ENCODE measurements at places on chromosomes 13 and 19.

DNA sequence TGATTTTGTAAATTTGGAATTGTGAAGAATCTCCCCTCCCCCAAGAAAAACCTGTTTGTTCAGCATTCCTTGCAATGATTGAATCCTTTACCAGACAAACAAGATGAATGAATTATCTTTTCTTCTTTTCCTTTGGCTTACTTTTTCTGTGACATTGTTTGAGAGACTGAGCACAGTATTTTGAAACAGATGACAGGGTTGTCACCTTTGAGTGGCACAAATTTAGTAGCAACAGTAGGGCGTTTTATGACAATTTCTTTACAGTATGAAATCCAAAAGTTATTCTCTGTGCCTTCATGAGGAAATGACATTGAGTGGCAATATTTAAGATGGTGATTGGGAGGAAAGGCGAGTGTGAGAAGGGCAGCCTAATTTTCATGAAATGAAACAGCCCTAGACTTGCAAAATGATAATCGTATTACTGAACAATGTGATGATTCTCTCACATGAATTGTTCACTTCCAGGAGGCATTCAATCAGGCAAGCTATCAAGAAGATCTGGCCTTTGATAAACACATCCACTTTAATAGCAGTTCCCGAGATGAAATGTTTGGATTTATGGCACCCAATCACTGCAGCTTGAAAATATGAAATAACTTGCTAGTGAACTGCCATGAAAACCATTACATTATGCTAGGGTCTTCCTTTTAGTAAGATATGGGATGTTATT lies 68.6 kb upstream of the SCEL start:
- DNase-seq: no peak

DNA sequence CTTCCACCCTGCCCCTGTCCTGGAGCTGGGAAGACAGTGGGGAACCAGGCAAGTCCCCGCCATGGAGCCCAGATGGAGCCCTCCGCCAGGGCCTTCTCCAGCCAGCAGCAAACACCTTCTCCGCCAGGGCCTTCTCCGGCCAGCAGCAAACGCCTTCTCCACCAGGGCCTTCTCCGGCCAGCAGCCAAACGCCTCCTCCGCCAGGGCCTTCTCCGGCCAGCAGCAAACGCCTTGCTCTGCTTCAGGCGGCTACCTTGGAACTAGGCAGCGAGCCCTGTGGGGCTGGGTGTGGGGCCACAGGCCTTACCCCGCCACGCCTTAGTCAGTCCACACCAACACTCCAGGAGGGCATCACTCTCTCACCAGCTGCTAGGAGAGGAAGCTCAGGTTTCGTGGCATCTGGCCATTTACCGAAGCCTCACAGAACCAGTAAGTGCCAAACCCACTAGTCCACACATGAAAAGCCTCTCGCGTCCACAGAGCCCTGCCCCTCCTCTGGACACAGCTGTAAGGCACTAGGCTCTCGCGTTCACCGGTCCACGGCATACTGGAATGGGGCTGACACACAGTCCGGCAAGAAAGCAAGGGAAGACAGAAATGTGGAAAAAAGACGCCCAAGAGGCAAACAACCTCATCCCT lies 41.0 kb downstream of the MLLT1 start:
- no peak for DNase-seq

GRCh38 chr19:33000510-33000909 lies 28.5 kb downstream of the FAAP24 start:
- no peak for DNase-seq

DNA sequence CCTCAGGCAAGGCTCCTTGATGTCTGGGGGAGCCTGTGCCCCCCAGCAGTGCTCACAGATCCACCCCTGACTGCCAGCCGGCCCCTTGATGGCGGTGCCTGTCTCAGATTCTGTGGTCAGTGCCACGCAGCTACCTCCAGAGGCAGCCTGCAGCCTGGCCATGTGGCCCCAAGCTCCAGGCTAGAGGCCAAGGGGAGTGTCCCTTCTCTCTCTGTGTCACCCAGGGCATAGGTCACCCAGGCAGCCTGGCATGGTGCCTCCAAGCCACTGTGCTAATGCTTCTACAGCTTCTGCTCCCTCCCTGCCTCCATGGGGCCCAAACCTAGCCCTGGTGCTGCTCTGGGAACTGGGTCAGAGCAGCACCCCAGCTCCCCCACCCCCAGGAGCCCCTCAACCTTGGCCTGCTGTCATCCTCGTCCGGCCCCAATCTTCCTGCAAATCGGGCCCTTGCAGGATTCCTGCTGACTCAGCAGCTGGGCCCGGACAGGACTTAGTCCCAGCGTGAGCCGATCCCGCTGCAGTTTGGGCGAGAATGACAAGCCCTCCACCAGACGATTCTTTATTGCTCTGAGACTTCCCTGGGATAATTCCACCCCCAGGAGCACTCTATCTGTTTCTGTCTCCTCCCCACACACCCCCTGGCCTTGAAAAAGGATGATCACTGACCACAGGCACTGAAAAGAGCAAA lies 2.8 kb upstream of the ARL11 start:
- DNase-seq: no peak

GRCh38 chr19:8387688-8388611 lies 2.2 kb upstream of the RAB11B start:
- no peak for DNase-seq

DNA sequence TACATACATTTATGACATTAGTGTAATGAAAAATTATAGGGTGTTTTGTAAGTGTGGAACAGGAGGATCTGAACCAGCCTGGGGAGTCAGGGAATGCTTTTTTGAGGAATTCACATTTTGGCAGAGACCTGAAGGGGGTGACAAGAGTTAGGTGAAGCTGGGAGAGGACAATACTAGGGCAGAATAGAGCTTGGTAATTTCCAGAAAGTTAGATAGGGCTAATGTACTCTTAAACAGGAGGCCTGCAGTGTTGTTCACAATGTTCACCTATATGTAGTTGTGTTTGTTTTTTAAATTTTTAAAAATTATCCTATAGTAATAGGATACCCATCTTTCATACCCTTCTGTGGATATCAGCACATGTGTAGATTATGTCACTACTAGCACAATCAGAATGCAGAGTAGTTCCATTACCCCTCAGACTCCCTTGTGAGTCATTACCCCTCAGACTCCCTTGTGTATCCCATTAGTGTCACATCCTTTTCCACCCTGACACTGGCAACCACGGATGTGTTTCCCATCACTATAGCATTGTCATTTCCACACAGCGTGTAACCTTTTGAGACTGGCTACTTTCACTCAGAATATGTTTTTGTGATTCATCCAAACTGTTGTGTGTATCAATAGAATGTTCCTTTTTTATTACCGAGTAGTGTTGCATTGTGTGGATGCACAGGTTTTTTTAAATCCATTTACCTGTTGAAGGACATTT lies 43.1 kb downstream of the PCCA start:
- DNase-seq: no peak

DNA sequence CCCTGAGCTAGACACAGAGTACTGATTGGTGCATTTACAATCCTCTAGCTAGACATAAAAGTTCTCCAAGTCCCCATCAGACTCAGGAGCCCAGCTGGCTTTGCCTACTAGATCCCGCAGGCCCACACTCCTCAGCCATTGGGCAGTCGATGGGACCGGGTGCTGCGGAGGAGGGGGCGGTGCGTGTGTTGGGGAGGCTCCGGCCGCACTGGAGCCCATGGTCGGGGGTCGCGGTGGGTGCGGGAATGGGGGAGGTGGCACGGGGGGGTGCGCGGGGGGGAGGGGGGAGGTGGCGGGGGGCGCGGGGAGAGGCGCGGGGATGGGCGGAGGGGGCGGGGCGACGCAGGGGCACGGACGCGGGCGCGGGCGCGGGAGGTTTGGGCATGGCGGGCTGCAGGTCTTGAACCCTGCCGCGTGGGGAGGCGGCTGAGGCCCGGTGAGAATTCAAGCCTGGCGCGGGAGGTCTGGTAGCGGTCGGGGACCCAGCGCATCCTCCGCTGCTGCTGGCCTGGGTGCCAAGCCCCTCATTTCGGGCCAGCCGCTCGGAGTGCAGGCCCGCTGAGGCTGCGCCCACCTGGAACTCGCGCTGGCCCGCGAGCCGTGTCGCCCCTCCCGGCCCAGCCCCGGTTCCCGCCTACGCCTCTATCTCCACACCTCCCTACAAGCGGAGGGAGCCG lies 674.1 kb downstream of the SLITRK5 start:
- no peak for DNase-seq

- no peak for DNase-seq
Observed at GRCh38 chr13:29909975-29910674, 59.7 kb upstream of the UBL3 start.

- no peak for DNase-seq
Observed at GRCh38 chr19:18291590-18292461, 10.4 kb upstream of the JUND start.

DNA sequence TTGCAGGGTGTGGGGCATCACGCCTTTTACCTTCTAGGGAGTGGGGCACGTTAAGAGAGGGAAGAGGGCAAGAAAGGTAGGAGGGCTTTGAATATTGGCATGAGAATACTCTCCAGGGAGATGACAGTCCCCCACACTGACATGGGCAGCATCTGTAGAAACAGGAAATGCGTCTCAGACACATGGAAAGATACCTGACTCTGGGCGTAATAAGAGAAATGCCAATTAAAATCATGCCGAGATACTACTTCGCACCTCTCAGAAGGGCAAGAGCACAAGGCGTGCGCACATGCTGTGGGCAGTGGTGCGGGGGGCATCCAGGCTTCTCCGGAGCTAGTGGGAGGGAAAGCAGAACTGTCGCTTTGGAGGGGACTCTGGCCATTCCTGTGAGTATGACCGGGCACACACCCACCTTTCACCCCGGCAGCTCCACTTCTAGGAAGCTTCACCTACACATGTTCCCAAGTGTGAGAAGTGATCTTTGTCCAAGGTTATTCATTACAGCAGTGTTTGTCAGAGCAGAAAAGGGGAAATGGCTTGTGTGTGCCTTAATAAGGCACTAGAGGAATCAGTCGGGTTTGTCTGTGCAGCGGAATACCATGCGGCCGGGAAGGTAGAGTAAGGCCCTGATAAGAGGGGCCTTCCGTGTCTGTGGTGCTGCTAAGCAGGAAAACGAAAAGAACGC lies 99.5 kb downstream of the SIPA1L3 start:
- no peak for DNase-seq

DNA sequence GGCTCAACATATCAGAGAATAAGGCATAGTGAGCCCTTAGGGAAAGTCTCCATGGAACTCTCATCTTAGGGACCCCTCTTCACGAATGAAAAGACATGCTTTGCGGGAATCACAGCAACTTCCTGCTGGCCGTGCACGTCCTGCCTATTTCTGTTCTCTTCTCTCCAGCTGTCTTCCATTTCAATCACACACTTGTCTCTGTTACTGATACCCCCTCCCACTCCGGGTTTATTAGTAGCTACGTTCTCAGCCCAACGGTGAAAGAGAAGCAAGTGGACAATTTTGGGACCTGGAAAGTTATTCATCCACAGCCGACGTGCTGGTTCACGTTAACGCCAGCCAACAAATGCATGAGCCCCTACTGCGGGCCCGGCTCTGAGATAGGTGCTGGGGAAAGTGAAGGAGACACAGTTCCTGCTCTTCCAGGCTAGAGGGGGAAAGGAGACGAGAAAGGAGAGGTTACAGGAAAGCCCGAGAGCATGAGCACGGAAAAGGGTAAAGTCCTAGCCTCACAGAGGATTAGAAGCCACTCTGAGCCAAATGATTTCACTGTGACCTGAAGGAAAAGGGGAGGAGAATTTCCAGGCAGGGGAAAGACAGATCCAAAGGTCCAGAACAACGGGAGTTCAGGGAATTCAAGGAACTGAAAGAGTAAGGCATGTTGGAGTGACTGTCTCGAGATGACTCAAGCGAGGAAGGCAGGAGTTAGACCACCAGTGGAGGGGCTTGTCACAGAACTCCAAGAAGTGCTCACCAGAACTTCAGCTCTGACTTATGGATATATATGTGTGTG lies 81.8 kb upstream of the CLDN10 start:
- DNase-seq: no peak

DNA sequence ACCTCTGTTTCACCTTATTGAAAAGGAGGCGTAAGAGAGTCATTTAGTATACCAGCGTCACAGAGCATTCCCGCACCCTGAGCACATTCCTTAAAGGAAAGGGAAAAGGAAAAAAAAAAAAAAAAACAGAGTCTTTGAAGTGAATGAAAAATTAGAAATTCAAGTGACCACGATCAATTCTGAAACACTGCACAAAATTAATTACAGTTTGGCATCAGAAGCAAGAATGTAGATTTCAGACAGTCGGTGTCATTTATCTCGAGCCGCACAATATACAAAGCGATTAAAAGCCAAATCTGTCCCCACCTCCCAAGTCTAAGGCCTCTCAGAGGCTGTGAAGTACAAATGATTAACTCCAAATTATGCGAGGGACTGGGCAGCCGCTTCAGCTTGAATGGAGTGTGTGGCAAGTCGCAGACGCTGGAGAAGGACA lies 173.7 kb upstream of the ZNF507 start:
- DNase-seq: no peak

GRCh38 chr13:111944171-111944583 lies 122.8 kb upstream of the SOX1 start:
- no peak for DNase-seq

DNA sequence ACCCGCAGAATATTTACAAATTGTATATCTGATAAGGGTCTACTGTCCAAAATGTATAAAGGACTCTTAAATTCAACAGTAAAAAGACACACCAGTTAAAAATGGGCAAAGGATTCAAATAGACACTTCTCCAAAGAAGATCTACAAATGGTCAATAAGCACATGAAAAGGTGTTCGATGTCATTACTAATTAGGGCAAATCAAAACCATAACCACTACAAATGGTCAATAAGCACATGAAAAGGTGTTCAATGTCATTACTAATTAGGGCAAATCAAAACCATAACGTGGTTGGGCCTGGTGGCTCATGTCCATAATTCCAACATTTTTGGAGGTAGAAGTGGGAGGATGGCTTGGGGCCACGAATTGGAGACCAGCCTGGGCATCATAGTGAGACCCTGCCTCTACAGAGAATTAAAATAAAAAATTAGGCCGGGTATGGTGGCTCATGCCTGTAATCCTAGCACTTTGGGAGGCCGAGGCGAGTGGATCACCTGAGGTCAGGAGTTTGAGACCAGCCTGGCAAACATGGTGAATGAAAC lies 40.5 kb downstream of the ACTN4 start:
- no peak for DNase-seq

- DNase-seq: no peak
Observed at GRCh38 chr13:19158526-19159174, 23.0 kb downstream of the TUBA3C start.
